Brain (organoid and tissue), 16 donors: ENCODE measurements at places on chromosomes 7 and 10. TPM values are rescaled to one million over a fixed set of nuclear protein-coding genes. Genes with fewer than 3 reads are reported as not detected.

DNA sequence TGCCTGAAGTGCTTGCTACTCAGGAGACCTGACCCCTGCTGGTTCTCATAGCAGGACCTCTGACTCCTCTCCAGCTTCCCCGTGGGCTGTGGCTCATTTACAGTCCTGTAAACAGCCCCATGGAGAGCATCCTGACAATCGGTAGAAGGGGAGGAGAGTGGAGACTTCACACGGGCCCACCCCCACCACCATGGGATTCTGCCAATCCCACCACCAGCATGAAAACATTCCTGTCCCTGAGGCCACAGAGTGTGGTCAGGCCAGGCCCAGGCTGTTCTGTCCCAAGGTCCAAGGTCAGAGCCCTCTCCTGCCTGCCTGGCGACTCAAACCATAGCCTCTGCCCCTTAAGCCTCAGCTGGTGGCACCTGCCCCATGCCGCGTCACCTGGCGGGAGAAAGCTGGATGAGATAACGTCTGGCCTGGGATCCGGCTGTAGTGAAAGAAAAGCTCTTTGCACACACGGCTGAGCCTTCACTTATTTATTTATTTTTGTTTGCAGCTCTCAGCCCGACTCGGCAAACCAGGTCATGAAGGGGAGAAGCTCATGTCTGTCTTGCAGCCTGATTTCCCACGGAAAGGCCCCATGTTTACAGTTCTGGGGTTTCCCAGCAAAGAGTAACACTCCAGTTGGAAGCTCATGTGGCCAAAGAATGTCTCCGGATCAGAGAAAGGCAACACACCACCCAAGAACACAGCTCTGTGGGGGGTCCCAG lies 293.6 kb upstream of the ZMIZ1 start:
- no peak for DNase-seq

DNA sequence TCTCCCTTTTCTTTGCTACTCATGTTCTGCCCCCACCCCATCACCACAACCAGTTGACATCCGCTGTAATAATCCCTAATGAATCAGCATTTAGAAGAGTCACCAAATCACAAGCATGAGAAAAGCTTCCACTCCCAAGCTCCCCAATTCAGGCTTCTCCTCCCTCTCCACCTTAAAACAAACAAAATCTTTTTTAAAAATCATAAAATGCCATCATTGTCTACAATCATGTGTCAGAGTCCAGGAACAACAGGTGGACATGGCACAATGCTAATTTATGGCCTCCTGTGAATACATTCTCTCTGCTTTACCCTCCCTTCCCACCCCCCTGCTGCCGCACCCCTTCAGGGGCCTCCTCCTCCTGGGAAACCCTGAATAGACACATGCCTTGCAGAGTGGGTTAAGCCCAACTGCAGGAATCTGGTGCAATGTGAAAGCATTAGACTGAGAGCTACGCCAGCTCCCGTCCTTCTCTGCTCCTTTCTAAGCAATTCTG lies 3.7 kb downstream of the LRRC4 start:
- DNase-seq, result no peak

NODAL gene
- polyA plus RNA-seq, result 1.3 TPM

DNA sequence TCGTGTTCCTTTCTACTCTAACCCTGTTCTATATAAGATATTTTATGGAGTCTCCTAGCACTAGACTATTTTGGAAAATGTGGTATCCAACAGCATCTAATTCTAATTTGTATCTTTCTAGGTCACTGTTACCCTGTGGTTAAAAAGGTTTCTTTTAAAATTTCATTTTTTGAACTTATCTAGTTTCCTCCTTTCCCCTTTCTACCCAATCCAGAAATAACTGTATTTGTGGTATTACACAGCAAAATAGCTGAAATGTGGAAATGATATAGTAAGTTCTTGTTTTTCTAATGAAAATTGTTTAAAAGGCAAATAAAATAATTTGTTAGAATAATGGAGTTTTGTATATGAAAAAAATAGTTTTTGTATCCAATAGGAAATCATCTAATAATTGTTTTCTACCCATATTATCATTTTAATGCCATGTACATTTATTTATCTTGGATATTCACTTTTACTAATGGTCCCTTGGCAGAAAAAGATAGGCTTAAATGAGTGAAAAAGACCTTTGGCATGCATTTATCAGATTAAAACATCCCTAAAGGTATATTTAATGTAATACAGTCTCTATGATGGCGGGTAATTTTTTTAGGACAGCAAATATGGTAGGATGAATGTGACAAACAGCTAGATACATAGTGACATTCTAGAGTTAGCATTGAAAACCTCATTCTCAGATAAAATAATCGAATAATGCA lies 175.5 kb upstream of the PLXDC2 start:
- DNase-seq, result no peak

DNA sequence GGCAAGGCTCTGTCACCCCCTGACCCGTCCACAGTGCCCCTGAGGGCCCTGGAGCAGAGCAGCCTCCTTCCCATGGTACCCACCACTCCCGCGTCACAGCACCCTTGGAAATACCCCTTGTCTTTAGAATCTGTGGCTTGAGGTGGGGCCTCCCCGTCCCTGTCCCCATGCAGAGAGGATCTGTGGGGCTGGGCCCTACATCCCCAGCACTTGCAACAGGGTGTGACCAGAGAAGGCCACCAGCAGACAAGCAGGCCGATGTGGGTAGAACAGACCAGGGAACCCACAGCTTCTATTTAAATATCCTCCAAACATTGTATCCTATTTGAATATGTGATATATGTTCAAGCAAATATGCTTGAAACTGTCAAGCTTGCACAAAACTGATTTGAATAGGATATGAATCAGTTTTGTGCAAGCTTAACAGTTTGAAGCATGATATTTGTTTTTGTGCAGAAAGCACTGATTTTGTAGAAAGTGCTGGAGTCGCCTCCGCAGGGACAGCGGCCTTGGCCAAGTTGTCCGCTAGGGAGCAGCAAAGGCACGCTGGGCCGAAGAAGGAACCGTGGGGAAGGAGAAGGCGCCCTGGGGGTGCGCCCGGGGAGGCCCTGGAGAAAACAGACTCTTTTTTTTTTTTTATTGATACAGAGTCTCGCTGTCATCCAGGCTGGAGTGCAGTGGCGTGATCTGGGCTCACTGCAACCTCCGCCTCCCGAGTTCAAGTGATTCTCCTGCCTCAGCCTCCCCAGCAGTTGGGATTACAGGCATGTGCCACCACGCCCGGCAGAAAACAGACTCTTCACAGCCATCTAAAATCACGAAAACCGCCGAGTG lies 2.2 kb downstream of the CFAP46 start:
- peak; percentile 79 for DNase-seq

- DNase-seq, result no peak
These were observed 147.1 kb downstream of the MLLT10 start for GRCh38 chr10:21681156-21681555.

HECW1 gene
- polyA plus RNA-seq, result 1.7 TPM
